ENCODE measurements at places on chromosomes 1 and 21.

- DNase-seq = no peak
Measured at GRCh38 chr1:244280859-244281258, 170.8 kb downstream of the ADSS2 start.

DNA sequence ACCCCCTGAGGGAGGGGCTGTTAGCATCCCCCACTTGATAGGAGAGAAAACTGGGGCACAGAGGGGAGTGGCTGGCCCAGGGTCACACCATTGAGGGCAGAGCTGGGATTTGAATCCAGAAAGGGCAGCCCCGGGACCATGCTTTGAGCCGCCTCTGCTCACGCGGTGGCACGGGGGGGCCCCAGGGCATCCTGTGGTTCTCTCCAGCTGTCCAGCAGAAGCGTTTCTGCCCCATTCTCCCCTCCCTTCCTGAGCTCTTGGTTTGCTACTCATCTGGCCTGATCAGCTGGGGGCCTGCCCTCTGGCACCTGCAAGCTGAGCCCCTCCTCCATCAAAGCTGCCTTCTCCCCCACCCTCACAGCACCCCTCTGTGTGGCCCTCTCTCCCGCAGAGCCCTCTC lies 37.5 kb downstream of the FBXO2 start:
- DNase-seq = no peak

DNA sequence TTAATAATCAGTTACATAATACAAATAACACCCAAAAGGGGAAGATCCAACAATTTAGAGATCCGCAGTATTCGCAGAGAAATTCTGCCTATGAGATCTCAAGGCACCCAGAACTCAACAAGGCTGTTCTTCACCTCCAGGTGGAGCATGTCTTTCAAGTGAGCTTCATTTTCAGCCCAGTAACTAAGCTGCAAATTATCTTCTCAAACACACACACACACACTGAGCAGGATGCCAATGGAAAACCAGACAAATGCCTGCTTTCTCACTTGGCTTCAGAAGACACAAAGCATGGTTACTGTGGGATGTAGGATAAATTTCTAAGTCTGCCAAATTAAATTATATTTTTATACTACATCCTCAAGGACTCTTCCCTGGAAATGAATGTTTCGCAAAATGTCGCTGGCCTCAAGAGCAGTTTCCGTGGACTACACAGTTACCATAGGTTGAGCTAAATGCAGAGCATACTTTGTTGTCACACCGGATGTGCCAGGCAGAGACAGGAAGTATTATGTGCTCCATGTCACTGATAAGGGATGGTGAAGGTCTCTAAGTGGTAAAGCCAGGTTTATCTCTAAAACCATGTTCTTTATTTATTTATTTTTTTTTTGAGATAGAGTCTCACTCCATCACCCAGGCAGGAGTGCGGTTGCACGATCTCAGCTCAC lies 30.3 kb downstream of the UBR4 start:
- DNase-seq = peak; percentile 38

GRCh38 chr1:206694171-206695124 lies 9.7 kb downstream of the MAPKAPK2 start:
- DNase-seq = no peak

DNA sequence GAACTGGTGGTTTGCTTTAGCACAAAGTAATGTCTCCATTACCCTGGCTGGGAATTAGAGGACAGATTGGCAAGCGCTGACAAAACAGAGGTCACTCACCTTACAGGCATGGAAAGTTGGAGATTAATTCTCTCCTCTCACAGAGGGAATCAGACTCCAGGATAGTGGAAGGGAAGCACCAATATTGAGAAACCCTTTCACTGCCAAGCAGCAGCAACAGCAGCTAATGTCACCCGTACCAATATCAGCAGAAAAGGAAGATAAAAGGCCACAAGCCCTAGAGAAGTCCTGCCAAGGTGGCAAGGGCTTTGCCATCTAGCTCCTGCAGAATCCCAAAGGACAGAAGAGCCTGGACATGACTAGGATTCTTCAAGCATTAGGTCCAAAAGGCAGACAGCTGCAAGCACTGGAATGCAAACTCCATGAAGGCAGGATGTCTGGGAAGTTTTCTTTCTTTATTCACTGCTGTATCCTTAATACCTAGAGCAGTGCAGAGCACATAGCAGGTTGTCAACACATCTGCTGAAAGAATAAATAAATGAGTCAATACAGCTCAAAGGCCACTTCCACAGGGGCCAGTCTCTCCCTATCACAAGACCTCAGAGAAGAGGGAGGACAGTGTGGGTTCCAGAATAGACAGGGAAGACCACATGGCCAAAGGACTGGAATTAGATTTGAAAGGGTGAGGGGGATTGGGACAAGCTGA lies 57.2 kb downstream of the ERI3 start:
- no peak for DNase-seq

DNA sequence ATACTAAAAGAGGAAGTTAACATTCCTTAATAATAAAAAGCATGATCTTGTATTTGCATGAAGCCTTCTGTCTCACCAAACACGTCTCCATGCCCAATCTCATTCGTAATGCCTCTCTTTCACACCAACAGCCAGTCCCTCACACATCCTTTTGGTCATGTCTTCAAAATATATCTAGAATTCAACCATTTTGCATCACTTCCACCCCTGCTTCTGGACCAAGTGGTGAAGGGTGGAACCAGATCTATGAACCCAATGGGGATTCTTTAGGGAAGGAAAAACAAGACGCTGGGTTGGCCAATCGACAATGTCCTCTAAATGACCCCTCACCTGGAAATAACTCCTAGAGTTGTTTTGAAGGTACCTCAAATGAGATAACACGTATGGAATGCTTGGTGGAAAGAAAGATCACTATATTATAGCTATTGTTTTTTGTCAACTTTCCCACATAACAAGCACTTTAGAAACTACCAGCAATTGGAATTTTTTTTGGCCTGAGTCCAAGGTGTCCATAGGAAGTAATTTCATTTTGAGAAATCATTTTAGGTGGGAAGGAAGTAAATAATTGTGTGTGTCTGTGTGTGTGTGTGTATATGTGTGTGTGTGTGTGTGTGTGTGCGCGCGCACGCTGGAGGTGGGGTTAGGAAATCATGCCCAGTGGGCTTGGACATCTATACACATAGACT lies at the start of gene KCNA10:
Gene KCNA10 (minus strand): TSS at position 51 of the 686 bp plus-strand sequence. CDS start 388 bp downstream, outside the sequence.
- no peak for DNase-seq
